ENCODE measurements at places on chromosomes 12 and 14.

GRCh38 chr12:56332512-56333196, 1.1 kb downstream of the PAN2 start:
- DNase-seq, result no peak

GRCh38 chr14:89891055-89891454, 63.5 kb downstream of the EFCAB11 start:
- no peak for DNase-seq

- DNase-seq, result no peak
These were observed 55.7 kb downstream of the TRPV4 start for GRCh38 chr12:109777544-109777943.

GRCh38 chr14:87152693-87153092, 840.3 kb downstream of the GALC start:
- DNase-seq, result no peak

- DNase-seq, result no peak
These were observed 38.1 kb upstream of the JDP2 start for GRCh38 chr14:75389679-75390078.

DNA sequence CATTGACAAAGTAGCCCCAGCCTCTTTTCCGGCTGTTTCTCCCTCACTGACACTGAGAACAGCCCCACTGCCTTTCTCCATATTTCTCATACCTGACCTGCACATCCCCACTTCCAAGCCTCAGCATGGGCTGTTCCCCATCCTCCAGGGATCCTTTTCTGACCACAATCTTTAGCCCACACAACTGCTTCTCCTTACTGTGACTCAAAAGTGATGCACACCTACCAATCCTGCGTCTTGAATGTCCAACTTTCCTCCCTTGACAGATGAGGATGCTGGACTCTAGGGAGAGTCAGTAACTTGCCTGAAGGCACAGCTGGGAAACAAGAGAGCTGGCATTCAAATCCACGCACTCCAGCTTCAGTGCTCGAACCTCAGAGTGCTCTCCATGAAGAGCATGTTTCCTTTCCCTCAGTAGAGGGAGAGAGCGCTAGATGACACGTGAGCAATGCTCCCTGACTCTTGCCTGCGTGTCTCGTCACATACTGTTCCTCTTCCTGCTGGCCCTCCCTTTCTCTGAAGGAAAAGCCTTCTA, 75.6 kb downstream of the NTF3 start:
- DNase-seq, result no peak

GRCh38 chr12:25574761-25575160, 21.7 kb upstream of the LMNTD1 start:
- DNase-seq, result no peak

DNA sequence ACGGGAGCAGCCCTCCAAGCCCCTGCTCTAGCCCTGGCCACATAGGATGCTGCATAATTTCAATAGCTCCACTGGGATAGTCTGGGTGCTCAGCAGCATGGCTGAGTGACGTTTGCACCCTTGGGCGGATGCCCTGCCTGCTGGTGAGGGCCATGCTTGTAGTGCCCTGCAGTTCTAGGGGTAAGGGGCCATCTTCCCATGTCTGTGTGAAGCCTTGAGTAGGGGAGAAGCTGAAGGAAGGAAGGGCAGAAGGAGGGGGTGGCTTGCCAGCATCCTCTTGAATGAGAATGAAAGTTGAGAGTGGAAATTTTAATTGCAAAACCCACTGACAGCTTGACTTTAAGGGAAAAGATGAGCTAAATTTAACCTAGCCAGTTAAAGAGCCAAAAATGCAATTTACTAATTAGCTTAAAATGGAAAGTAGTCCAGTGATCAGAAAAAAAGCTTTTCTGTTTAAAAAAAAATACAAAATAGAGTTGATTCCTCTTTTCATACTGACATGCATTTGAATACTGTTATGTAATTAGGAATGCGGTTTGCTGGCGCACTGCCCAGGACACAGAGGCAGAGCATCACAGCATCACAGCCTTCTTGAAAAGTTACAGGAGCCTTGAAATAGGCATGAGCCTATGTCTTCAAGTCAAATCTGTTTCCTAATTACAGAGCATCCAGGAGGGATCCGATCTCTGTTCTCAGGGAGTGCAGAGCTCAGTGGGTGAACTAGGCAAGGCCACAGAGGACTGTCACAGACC, 18.5 kb upstream of the EML1 start:
- DNase-seq, result no peak

All from globus pallidus (tissue), 1 donor.